ENCODE measurements at places on chromosomes 5 and 9. TPM values are rescaled to one million over a fixed set of nuclear protein-coding genes. Genes with fewer than 3 reads are reported as not detected.

GRCh38 chr5:177183766-177184360 is 50.3 kb downstream of the NSD1 start:
- no peak overlapping the region for H3K27ac ChIP-seq

DNA sequence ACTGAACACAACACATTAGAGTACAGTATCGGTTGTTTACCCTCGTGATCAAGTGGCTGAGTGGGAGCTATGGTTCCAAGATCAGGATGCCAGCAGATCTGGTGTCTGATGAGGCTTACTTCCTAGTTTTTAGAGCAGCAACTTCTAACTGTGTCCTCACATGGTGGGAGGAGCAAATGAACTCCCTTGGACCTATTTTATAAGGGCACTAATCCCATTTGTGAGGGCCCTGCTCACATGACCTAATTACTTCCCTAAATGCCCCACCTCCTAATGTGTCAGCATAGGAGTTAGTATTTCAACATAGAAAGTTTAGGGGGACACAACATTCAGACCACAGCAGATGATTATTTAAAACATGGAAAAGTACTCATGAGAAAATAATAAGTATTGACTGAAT is 111.8 kb downstream of the GCNT1 start:
- H3K4me3 ChIP-seq, result no peak overlapping the region
- no peaks in the 10 kb centered on the region for H3K4me1 ChIP-seq

GRCh38 chr5:122144236-122144635 is 14.9 kb downstream of the ZNF474 start:
- no peaks in the 10 kb centered on the region for H3K36me3 ChIP-seq
- H3K27ac ChIP-seq, result no peak overlapping the region
- H3K27me3 ChIP-seq, result no peaks in the 10 kb centered on the region
- no peak for DNase-seq
- no peak overlapping the region for H3K4me3 ChIP-seq
- no peaks in the 10 kb centered on the region for H3K4me1 ChIP-seq

DNA sequence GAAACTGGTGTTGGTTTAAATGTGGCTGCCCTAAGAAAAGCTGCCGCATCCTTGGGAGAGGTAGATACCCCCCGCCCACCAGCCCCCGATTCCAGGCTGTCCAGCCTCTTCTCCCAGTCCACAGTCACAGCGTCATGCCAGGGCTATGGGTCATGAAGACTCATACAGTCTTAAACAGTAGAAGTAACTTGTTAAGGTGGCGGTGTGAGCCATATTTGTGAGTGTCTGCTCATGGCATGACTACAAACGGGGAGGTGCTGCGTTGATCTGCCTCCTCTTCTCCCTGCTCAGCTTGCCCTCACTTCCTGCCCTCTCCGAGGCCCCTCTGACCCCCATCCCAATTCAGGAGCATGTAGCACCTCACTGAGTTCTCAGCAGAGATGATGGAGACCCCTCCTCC is 20.8 kb downstream of the FGD3 start:
- no peak overlapping the region for H3K4me3 ChIP-seq
- no peaks in the 10 kb centered on the region for H3K4me1 ChIP-seq
- H3K27me3 ChIP-seq, result no peaks in the 10 kb centered on the region

GRCh38 chr5:107640568-107640967 is 30.2 kb downstream of the EFNA5 start:
- H3K27me3 ChIP-seq, result no peaks in the 10 kb centered on the region
- H3K4me1 ChIP-seq, result peaks cover 9% of the 10 kb centered on the region
- H3K27ac ChIP-seq, result peak overlapping the region; percentile 25
- H3K36me3 ChIP-seq, result no peaks in the 10 kb centered on the region

- no peak for DNase-seq
- H3K36me3 ChIP-seq, result peaks cover 83% of the 10 kb centered on the region
- H3K27me3 ChIP-seq, result no peaks in the 10 kb centered on the region
- H3K27ac ChIP-seq, result no peak overlapping the region
Observed at GRCh38 chr9:109072133-109072692, 47.5 kb downstream of the TMEM245 start.

DNA sequence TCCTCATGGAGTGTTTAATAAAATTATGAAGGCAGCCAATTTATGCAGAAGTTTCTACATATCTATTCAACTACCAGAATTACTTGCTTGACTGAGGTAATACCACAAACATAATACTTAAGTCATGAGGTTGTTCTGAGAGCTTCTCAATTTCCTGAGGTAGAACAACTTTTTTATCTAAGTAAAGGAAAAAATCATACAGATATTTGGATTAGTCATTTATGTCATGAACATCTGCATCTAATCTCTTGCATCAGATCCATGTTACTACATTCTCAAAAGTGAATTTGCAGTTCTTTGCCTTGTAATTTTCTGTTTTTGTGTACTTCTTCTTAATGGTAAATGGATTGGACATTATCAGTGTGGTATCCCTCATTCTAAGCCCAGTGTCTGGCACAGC is 60.4 kb upstream of the RGMB start:
- no peaks in the 10 kb centered on the region for H3K4me1 ChIP-seq
- no peak for DNase-seq

GRCh38 chr5:55021410-55021809 is 2.6 kb upstream of the GZMK start:
- H3K27ac ChIP-seq, result no peak overlapping the region
- H3K4me1 ChIP-seq, result no peaks in the 10 kb centered on the region
- no peaks in the 10 kb centered on the region for H3K36me3 ChIP-seq
- H3K27me3 ChIP-seq, result no peaks in the 10 kb centered on the region
- no peak for DNase-seq

Gene PCDHGA10
- total RNA-seq, result 5.2 TPM

Gene C5orf46
- total RNA-seq, result 5.3 TPM

Gene PTPDC1
- total RNA-seq, result 6.4 TPM

Gene COL5A1
- 27.9 TPM for total RNA-seq

Gene ENTR1
- total RNA-seq, result 26.5 TPM

All from heart left ventricle (tissue), 16 donors.